Thoracic aorta (tissue), 2 donors: ENCODE measurements at places on chromosomes 12 and 14.

GRCh38 chr12:25730489-25731349 lies 177.6 kb upstream of the LMNTD1 start:
- DNase-seq: no peak

- no peak for DNase-seq
Measured at GRCh38 chr14:27927519-27927918, 839.1 kb upstream of the FOXG1 start.

- no peak for DNase-seq
Measured at GRCh38 chr14:71773898-71774481, 158.2 kb upstream of the RGS6 start.

DNA sequence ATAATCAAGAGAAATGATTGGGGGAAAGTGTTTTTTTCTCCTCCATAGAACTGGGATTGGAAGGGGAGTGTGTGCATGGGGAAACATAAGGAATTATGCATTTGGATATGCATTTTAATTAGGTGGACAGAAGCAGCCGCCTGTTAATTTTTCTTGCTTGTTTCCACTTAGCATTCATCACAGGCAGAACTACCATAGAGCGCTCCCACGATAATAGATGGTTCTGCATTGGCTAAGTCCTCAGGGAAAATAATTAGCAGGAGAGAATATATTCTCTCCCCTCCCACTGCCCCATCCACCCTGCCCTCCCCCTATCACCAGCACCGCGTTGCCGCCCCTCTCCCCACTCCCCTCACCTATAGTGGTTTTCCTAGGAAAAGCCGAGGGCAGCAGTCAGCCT lies 11.4 kb downstream of the DPF3 start:
- DNase-seq: no peak

DNA sequence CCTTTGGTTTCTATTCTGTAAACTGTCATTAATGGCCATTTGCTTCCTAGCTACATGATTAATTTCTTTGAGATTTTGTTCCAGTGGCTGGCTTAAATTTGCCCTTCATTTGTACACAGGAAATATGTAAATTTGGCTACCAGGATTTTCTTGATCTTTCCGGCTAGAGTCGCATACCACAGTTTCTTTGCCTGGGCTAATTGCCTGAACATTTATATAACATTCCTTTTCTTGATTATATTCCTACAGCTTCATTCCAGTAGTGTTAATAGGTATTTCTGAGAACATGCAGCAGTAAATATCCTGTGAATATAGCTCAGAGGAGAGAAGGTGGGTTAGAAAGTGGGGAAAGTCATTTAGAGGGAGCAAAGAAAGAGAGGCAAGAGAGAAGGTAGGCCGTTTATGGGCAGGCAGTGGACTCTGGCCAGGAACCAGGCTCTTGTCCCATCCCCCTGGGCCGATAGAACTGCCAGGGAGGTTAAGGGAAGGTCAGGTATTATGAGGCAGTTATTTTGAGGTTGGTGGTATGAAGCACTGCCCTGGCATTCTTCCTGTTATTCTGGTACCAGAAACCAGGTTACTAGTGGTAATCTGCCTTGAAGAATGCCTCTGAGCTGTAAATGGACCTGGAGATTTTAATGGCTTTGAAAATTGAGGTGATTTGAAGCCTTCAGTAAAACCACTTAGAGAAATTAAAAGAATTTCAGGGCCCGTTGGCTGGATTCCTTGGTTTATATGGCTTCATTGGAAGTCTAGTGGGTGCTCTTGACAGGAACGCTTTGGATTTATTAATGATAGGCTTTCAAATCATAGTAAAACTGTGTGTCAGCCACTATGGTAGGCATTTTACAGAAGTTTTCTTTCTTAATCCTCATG lies 4.4 kb downstream of the RNF10 start:
- peak; percentile 33 for DNase-seq

DNA sequence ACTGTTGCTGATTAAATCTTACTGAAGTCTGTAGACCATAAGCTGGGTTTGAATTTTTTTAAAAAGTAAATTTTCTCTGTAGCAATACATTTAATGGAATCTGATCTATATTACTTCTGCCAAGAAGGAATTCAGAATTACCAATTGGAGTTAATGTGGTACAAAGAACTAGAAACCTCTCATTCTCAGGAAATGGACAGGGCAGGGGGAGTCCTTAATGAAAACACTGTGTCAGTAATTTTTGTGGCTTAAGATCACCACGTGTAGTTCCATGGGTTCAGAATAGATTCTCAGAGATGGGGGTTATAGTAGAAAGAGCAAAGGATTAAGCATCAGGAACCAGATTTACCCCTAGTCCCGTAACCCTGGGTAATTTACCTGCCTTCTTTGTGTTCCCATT lies 30.3 kb downstream of the FBXL14 start:
- DNase-seq: no peak

DNA sequence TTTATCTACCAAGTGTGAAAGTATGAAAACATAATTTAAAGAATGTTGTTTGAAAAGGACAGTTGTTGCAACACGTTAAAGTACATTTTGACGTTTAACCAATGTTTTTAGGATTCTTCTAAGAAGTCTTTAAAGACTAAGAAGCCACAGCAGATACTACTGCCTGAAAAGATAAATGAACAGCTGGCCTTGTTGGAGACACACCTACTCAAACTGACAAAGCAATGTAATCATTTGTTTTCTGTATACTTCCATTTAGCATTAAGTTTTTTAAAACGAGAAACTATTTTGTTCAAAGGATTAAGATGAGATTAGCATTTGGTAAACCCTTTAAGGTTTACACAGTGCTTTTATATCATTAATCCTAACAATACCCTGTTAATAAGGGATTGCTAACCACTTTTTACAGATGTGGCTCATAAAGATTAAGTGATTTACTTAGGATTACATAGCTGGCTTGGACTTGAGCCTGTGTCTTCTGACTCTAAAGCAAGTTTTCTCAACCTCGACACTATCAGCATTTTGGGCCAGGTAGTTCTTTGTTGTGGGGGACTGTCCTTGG lies 134.4 kb downstream of the CFAP54 start:
- DNase-seq: no peak

- no peak for DNase-seq
Measured at GRCh38 chr14:24196071-24197055, 1.1 kb upstream of the TM9SF1 start.

- no peak for DNase-seq
Measured at GRCh38 chr12:114371733-114372132, 34.2 kb downstream of the TBX5 start.

DNA sequence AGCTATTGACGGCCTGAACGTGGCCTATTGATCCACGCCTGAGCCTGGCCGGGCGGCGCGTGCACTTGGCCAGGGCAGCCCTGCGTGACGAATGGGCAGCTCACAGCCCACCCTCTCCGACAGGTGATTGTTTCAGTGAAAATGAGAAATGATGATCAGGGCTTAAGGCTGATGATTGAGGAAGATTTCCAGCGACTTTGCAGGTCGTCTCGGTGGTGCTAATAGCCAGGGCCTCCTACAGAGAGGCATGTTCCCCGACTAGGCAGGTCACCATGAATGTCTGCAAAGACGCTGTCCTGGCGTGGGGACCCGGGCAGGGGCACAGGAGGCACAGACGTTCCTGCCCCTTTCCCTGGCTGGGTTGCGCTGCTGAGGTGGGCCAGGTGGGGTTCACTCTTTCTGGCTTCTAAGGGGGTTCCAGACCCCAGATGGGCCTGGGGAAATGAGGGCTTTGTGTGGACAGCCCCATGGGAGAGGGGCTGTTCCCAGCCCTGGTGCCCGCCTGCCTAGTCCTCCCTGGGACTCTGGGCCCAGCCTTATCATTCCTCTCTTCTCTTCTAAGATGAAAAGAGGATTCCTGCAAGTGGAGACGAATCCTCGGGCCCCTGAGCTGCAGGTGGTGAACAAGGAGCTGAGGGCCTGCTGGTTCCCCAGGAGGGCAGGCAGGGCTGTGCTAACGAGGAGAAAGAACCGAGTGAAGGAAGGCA lies 157.4 kb downstream of the KIF26A start:
- DNase-seq: no peak

GRCh38 chr12:19893514-19893913 lies 454.2 kb downstream of the AEBP2 start:
- DNase-seq: no peak

DNA sequence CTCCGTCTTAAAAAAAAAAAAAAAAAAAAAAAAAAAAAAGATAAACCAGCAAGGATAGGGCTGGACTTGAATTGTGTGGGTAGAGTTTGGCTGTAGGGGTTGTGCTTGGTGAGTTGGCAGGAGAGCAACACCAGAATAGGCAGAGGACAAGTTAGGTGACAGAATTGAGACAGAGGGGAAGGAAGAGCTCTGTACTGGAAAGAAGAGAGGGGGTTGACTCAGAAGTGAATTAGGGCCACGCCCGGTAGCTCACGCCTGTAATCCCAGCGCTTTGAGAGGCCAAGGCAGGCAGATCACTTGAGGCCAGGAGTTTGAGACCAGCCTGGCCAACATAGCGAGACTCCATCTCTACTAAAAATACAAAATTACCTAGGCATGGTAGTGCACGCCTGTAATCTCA lies 6.1 kb upstream of the TMEM30B start:
- no peak for DNase-seq

GRCh38 chr12:132806857-132807256 lies 21.8 kb downstream of the GOLGA3 start:
- DNase-seq: no peak

DNA sequence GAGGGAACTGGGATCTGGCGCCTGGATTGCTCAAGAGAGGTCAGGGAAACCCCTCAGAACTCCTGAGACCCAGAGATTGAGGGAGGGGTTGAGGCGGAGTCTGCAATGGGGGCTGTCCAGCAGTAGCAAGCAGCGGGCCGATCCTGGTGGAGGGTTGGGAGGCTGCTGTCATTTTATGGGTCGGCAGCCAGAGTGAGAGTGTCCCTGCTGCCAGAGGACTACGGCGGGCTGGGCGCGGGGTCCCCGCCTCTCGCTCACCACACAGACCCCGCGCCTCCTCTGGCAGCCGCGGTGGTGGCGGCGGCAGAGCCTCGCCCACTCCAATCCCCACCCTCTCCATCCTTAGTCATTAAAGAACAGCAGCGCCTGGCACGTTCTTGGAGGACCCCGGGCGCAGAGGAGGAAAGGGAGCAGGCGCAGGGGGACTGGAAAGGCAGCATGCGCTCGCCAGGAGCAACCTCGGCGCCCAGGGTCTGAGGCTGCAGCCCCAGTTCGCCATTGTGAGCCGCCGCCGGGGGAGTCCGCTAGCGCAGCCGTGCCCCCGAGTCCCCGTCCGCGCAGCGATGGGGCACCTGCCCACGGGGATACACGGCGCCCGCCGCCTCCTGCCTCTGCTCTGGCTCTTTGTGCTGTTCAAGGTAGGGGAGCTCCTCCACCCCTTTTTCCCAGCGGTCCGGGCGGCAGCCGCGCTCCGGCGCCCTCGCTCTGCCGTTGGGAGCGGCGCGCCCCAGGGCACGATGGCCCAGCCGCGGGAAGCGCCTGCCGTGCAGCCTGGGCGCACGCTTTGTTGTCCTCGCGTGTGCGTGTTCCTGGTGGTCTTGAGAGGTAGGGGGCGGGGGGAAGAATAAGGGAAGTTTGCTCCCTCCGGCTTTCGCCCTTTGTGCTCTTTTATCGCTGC lies at the start of gene PTPRO:
Gene PTPRO (plus strand): TSS at position 345 of the 898 bp plus-strand sequence.
- DNase-seq: no peak

- no peak for DNase-seq
Measured at GRCh38 chr14:60508707-60509437, at the start of gene SIX6. Gene SIX6, plus strand, starts transcription at chr14:60509146. Its CDS starts 253 bp downstream, at chr14:60509399.

- DNase-seq: no peak
Measured at GRCh38 chr14:93879362-93879983, 47.7 kb upstream of the FAM181A start.

- DNase-seq: no peak
Measured at GRCh38 chr12:97714107-97714563, 251.5 kb downstream of the RMST start.

GRCh38 chr14:80275208-80275850 lies 64.0 kb upstream of the DIO2 start:
- no peak for DNase-seq

DNA sequence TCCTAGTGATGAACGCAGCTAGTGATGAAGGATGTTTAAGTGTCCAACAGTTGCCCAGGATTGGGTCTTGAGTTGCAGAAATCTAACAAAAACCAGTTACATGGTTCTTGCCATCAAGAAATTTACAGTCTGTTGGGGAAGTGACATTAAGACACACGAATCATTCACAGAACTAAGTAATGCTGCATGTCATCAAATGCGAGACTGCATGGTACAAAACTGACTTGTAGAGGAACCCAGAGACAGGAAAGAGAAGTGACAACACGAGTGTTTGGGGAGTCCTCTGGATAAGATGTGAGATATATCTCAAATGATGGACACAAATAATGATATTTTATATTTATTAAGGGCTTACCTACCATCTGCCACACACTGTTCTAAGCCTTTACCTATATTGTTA lies 6.1 kb upstream of the SYNE3 start:
- no peak for DNase-seq

DNA sequence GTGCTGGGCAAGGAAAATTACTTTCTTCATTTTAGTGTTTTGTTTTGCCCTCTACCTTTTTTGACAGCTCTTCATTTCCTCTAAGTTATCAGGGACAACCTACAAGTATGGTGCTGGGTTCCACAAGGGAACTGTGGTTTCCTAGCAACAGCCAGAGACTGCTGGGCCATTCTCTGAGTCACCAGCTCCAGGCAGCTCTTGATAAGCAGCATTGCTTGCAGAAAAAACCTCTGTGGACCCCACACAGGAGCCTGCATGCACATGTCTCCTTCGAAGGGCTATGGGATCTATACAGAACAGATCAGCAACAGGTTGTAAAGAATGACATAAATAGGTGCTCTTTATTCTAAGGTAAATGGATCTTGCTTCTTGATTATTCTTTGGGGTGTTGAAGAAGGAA lies 81.0 kb upstream of the CCDC196 start:
- DNase-seq: no peak

GRCh38 chr14:76138119-76138757 lies 13.5 kb upstream of the GPATCH2L start:
- DNase-seq: no peak

- DNase-seq: no peak
Measured at GRCh38 chr14:70190156-70190555, 1.4 kb upstream of the SLC8A3 start.

GRCh38 chr12:19138551-19138950 lies 9.0 kb downstream of the PLEKHA5 start:
- DNase-seq: no peak

- no peak for DNase-seq
Measured at GRCh38 chr14:76423534-76423933, 47.6 kb downstream of the ESRRB start.

- DNase-seq: no peak
Measured at GRCh38 chr14:103745424-103745823, 29.8 kb downstream of the ZFYVE21 start.
